NCI-H1930 (cell line): ENCODE measurements at places on chromosomes 2 and 18.
A peak's percentile ranks its signal among the peaks of the same experiment; 100 is the strongest.

DNA sequence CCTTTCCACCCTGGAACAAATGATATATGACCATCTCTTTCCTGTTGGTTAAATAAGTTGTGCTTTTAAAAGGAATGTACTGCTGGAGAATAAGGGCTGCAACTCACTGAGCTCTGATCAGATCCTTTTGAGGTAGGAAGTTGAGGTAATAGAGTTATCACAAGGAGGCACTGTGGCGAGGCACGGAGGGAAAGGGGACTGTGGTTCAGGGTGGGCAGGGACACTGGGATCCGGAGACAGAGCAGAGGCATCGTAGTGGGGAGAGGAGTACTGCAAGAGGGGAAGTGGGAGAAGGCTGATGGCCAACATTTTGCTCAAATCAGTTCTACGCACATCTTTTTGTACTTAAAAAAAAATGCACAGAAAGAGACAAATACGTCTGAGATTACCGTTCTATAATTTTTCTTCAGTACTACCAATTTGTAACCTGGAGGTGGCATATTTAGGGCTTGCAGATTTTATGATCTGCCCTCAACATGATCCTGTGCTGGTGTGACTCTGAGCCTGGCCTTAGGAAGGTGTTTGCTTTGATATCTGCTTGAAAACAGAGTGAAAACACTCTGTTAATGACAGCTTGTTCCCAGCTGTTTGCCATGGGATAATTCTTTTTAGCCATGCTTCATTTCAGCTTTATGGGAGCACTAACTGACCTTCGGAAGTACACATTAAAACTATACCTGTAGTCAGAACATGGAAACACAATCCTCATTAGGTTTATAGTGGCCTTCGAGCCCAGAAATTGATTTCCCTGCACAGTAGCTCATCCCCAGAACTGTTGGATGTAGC lies 168.1 kb downstream of the KCNE4 start:
- DNase-seq, result no peak

- DNase-seq, result no peak
Measured at GRCh38 chr2:55158111-55158814, 73.8 kb downstream of the CLHC1 start.

GRCh38 chr2:136356125-136357006 lies 238.4 kb upstream of the CXCR4 start:
- DNase-seq, result no peak

DNA sequence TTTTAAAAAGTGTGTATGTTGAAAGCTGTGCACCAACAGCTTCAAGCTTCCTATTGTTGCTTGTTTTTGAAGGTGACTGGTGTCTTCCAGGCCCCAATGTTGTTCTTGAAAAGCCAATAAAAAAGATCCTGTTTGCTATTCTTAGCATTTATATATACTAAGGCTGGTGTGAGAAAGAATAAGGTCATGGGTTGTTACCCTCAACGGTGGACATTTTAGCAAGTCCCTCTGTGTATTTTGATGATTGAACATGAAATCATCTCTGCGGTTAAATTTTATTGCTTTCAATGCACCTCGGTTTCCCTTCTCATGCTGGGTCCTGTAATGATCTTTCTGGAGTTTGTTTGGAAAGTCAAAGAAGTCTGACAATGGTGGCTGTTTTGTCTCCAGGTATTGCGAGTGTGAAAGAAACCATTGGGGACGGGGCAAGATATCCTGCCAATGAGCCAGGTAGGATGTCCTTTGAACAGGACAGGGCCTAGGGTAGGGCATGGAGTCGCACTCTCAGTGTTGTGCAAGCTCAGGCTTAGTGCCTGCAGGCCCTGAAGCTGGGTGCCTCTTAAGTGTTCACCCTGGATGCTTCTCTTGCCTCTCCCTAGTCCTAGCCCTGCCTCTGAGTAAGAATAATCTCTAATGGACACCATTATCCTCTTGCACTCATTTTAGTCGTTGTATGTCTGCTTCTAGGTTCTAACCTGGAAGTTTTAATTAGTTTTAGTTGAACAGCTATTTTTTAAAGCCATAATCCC lies 16.0 kb upstream of the KLF7 start:
- no peak for DNase-seq

GRCh38 chr2:227824711-227825110 lies 11.1 kb downstream of the CCL20 start:
- no peak for DNase-seq

- DNase-seq, result no peak
Measured at GRCh38 chr2:150391779-150392178, 95.7 kb downstream of the RND3 start.

DNA sequence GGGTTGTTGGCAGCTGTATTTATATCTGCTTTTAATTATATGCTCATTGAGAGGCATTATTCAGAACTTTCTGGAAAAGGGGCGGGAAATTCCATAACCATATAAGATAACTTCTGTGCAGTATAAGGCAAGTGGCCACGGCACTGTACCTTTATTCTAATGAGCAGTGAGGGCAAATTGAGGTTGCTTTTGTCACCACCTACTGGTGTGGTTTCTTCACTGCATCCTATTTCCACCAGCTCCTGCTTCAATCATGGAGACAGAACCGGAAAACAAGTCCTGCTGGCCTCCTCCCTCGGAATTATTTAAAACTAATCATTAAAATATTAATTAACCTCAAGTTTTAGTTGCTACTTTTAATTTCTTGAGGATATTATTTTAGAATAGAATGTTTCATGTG lies 759.4 kb downstream of the CBLN2 start:
- DNase-seq, result no peak

DNA sequence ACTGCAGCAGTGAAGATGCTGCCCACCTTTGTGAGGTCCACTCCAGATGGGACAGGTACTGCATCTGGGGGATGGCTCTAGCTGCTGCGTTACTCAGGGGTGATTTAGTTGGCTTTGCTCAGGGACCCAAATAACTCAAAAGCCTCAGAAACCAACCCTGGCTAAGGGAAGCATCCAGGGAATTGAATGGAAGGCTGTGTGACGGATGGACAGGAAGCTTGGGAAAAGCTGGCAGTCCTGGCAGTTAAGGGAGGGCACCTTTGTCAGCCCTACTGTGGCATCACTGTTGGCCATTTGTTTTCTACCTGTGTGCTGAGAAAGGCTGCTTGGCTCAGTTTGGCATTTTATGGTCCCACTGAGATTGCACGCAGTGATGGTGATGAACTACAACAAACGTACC lies 20.5 kb downstream of the HK2 start:
- no peak for DNase-seq

GRCh38 chr2:170525566-170525900 lies 189.6 kb upstream of the SP5 start:
- DNase-seq, result no peak

DNA sequence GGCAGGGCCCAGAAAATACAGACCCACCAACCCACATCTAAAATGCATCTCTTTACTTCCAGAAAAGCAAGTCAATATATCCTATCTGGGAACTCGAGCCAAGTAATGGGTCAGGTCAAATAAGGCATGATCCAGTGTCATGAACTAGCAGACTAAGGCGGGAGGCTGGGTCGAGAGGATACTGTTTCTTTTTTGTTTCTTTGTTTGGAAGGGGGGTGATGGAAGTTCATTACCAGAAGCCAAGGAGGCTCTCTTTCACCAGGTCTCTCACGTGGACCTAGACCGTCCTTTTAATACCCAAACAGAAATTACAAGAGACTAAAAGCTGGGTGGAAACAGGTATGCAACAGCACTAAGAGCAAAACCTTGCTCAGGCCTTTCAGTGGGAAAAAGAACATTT lies 108.3 kb downstream of the HDAC4 start:
- no peak for DNase-seq

DNA sequence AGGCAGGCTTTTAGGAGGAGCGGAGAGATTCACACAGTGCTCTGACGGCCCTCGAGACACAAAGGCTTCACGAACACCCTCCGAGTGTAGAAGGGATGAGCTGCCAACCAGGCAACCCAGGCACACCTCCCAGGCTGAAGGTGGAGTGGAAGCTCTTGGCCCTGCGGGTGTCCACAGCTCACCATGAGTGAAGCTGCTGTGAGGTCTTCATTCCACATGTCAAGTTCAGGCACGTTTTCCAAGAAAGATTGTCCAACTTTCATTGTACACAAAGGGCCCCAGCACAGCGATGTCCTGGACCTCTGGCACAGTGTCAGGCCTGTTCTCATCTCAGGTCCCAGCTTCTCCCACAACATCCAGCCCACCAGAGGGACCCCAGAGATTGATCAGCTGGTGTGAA lies 13.4 kb downstream of the PARD6G start:
- no peak for DNase-seq

DNA sequence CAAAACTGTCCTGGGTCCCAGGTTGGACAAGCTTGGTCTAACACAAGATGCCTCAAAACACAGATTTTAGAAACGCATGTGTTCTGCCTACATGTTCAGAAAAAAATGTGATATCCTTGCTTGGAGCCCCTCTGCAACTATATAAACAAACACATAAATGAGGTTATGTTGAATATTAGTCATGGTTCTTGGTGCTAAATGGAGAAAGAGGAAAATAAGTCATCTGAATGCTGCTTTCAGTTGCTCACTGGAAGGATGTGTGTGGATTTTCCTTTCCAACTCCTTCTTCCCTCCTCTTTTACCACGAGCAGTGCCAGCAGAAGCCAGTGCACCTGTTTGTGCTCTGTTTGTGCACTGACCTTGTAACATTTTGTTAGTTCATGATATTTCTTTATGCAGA lies 85.3 kb downstream of the PIEZO2 start:
- DNase-seq, result no peak

- no peak for DNase-seq
Measured at GRCh38 chr2:223488814-223489213, 113.3 kb downstream of the SCG2 start.

DNA sequence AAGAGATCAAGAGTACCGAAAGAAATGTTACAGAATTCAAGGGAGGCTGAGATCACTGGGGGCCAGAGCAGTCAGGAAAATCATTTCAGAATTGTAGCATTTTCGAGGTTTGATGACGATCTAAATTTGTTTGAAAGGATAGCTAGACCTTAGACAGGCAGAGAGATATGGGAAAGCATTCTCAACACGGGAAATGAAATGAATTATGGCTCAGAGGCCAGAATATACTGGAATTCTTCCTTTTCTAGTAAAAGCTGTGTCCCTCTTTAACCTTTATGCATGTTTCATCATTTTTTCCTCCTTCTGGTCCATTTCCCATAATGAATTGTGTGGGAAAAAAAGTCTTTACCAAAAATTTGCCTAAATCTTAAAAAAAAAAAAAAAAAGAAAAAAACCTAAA lies 78.8 kb downstream of the NABP1 start:
- no peak for DNase-seq

GRCh38 chr2:205698286-205699268 lies 16.3 kb downstream of the NRP2 start:
- no peak for DNase-seq

DNA sequence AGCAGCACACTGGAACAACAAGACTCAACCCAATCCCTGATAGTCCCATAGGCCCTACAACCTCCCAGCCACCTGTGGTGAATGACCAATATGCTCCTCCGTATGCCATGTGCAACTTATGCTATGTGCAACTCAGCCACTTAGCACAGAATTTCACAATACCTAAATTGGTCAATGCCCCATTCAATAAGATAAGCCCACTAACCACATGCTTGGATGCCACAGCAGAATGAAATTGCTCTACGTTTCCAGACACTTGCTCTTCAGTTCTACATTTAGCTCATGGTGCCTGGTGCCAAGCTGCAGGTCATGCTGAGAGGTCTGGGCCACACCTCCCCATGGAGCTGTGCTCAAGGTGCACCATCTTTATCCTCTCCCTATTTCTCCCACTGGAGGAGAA lies 159.8 kb downstream of the EN1 start:
- DNase-seq, result no peak

GRCh38 chr2:129711816-129712675 lies 267.4 kb upstream of the RAB6C start:
- DNase-seq, result no peak

DNA sequence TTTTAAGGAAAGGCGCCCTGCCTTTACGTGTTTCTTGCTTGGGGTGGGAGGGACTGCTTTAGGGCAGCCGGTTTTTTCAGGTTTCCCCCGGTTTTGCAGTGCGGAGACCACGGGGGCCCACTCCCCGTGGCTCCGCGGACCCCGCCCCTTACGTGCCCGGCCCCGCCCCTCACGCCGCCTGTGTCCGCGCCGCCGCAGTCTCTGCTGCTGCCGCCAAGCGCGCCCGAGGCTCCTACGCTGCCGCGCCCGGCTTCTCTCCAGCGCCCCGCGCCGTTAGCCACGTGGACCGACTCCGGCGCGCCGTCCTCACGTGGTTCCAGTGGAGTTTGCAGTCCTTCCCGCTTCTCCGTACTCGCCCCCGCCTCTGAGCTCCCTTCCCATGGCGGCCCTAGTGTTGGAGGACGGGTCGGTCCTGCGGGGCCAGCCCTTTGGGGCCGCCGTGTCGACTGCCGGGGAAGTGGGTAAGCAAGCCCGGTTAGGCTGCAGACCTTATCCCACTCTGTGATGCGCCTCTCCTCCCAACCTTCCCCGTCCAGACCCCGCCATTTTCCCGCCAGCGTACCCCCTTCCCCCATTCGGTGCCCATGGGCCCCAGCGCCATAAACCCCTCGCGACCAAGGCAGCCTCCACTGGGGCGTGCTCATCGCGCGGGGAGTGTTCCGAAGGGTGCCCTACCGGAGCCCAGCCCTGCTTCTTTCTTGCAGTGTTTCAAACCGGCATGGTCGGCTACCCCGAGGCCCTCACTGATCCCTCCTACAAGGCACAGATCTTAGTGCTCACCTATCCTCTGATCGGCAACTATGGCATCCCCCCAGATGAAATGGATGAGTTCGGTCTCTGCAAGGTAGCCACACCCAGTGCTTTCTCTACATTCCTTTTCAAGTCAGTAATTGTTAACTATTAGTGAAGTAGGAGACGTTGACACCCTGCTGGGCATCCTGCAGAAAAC lies at the start of gene CAD:
Gene CAD, plus strand, starts transcription at position 197 of the 949 bp plus-strand sequence. Its CDS starts 183 bp downstream, at position 380.
- DNase-seq, result peak; percentile 83

DNA sequence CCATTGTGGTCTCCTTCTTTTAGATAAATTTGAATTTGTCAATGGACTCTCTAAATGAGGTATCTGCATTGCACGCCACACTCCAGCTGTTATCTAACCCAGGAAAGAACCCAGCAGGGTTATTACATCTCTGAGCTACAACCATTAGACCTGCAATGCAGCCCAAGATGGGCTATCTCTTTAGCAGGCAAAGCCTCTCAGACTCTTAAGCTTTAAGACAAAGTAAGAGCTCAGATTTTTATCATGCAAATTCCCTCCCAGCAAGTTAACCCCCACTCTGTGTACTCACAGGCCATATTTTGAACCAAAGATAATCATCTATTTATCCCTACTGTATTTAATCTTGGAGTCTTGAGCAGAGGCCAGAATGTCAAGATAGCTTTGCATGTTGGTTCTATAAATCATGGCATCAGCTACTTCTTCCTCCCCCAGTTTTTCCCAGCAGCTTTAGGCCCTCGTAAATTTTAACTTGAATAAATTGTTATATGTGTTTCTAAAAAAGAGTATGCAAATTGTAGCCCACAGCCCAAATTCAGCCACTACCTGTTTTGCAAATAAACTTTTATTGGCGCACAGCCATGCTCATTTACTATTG lies 273.7 kb upstream of the PKDCC start:
- no peak for DNase-seq
